GM04503 (cell line): ENCODE measurements at places on chromosomes 6 and 20.

DNA sequence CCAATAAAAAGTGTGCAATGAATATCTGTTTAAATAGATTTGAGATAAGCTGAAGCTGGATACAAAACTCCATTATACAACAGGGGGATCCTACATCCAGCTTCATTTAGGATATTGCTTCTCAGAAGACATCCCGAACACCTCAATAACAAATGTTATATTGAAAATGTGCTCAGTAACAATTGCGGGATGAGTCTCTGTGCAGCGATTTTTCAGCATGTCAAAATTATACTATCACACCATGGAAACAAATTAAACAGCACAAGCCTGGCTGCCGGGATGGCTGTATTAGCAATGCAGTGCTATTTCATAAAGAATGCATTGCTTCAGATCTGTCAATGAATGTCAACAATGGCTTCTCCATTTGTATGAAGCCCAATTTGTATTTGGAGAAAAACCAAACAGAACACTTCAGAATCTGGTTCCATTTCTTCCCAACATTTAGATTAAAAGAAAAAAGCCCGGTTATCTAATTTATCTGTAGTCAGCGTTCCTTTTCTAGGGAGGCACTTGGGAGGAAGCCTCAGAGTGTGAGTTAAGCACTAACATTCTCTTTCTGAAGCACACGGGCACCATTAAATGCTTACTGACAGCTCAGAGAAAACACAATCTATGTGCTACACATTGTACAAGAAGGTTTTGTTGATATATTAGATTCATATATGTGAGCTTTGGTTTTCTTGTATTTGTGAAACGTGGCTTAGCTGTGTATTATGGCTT, 310.9 kb upstream of the AGPAT4 start:
- DNase-seq: no peak

- no peak for DNase-seq
These were observed 1160.2 kb downstream of the EPHA7 start for GRCh38 chr6:92259171-92259570.

- no peak for DNase-seq
These were observed 50.0 kb downstream of the SNAP25 start for GRCh38 chr20:10268636-10269035.

- no peak for DNase-seq
These were observed 218.1 kb upstream of the MCHR2 start for GRCh38 chr6:100212131-100212530.

- DNase-seq: no peak
These were observed 92.1 kb downstream of the CRYBG1 start for GRCh38 chr6:106452628-106453027.

DNA sequence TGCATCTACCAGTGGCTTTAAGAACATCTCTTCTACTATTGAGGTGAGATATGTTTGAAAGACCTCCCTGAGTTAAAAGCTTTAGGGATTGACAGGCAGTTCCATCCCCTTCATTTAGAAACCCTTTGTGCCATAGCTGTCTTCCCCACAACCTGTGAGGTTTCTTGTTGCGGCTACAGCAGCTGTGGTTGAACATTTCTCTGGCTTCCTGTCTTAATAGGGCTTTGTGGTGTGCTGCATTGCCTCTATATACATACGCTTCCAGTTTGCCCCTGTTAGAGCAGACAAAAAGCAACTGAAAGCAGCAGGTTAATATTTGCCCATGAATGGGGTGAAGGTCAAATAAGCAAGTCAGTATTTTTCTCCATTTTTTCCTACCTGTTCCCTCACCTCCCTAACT, 210.2 kb downstream of the TMEM200A start:
- no peak for DNase-seq

DNA sequence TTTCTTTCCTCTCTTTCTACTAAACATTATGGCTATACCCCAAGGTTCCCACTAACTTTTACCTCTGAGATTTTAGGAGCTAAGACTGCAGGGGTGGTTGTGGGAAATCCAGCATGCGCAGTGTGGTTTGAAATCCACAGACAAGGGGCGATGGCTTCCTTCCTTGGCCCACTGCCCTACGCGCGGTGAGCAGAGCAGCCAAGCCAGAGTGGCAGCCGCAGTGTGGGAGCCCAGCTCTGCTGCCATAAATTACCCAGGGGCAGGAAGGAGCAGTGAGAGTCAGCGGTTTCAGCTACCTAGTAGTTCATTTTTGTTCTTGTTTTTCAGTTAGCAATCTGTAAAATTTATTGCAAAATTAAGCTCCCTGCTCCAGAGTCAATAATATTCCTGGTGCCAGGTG, 101.4 kb downstream of the BMP2 start:
- DNase-seq: no peak

DNA sequence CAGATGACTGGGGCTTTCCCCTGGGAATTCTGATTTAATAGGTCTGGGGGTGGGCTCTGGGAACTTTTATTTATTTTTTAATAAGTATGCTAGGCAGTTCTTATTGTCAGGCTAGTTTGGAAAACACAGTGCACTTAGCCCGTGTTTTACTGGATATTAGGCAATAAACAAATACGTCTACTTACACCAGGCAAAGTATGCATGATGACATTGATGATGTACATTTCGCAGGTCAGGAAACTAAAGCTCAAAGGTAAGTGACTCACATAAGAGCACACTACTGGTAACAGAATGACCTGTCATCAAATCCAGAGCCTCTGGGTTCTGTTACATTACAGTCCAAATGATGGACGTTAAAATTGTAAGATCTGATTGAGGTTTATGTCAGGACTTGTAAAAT, 144.4 kb upstream of the EXOC2 start:
- DNase-seq: no peak

DNA sequence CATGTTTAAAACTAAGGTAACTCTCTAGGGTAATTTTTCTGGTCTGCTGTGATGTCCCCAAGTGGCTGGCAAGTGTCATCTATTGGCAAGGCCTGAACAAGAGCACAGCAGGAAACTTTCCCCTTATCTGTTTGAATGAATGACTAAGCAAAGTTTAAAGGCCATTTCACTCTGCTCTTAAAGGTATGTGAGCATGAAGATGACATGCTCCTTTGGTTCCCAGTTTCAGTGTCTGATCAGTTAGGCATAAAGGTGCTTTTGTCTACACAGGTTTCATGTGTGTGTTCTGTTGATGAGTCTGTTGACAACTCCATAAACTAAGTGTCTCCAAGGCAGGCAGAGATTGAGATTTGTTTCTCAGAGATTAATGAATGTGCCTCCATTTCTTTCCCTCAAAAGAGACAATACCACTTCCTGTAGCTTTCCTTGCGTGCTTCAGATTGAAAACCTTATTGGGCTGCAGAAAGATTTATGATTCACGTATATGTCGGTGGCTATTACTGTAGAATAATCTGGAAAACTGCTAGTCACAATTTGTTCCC, 83.9 kb downstream of the MAP3K7 start:
- DNase-seq: no peak

DNA sequence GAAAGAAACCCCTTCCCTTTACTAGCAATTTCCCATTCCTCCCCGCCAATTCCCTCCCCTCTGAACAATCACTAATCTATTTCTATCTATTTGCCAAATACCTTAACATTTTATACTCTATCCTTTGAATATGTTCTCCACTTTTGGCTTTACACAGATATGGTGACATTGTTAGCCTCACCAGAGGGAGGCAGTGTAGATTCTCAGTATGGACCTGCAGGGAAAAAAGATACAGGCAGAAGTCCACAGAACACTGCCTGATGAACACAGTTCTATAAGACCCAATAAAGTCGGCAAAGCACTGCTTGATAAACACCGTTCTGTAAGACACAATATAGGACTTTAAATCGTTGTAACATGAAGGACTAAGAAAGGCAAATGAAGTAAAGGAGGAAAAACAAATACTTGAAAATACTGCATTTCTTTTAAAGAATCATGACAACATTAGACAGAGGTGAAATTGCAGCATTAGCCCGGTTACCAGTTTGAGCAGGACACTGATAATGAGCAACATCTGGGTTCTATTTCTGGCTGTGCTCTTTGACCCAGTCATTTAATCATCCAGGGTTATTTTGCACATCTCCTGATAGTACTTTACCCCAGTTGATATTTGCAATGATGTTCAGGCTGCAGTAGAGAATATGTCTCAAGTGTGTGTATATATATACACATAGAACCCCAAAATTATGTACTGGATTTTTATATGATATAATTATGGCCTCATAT, 296.8 kb downstream of the UTRN start:
- DNase-seq: no peak

DNA sequence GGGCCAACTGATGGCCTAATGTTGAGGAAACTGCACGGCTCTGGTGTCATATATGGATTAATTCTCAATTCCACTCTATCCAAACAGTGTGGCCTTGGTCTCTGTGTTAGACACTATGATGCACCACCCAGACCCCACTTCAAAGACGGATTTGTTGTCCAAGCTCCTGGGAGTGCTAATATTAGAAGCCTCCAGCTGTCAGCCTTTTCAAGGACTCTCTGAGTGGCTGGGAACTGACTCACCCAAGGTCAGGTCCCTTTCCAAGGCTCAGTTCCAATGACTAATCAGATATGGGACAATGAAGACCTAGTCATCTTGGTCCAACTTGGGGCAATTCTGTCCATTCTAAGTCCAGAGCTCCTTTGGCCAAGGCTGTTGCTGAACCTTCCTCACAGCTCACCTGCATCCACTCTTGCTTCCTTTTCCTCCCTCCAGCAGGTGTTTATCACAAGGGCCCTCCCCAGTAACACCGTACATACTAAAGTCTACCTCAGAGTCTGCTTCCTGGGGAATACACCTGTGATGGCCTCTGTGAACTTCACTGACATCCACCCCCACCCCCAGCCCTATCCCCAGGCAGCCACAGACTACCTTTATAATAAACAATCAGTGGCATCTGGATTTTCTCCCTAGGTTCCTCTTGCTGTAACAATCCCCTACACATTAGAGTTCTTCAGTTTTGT, 7.2 kb upstream of the IL20RA start:
- DNase-seq: no peak

DNA sequence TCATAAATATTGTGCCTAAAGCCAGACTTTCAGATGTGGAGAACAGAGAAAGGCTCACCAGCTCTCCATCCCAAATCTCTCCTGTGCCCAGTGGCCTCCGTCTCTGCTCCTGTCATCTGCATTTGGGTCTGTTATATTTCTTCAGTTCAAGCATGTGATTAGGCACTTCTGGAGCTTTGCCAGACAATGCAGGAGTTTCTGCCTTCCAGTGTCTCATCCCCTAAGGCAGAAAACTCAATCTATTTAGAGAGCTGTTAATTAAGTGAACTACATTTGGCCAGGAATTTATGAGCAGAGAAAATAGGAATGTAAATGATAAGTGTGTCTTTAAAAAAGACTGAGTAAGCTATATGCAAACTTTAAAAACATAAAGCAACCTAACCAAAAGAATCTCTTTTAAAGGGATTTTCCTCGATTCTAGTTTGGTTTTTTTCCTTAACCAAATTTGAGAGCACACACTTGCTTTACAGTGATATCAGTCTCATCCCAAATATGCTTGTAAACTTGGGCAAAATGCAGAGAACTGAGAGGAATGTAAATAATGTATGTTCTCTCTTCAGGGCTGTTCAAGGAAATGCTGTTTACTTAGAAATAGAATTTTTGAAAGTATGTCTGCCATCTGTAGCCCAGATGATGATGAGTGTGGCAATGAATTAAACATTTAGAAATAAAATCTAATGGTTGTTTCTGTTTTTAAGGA, 113.9 kb downstream of the ELOVL4 start:
- no peak for DNase-seq

DNA sequence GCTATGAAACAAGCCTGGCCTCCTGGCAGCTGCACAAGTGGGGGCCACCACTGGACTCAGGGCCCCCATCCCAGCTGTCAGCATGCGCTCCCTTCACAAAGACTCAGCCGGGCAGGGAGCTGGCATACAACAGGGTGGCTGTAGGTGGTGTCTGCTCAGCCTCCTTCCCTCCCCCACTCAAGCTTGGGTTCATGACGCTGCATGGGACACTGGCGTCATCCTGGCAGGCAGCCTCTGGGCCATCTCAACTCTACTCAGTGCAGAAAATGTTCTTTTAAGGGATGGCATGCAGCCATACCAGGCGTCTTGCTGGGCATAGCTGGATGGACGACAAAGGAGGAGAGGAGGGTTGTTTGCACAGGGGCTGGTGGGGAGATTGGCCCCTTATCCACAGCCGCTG, 30.5 kb downstream of the SAYSD1 start:
- DNase-seq: no peak

- DNase-seq: no peak
These were observed 687.2 kb upstream of the AGPAT4 start for GRCh38 chr6:161961046-161961445.

GRCh38 chr6:29958046-29958445, 15.7 kb downstream of the HLA-A start:
- DNase-seq: no peak

DNA sequence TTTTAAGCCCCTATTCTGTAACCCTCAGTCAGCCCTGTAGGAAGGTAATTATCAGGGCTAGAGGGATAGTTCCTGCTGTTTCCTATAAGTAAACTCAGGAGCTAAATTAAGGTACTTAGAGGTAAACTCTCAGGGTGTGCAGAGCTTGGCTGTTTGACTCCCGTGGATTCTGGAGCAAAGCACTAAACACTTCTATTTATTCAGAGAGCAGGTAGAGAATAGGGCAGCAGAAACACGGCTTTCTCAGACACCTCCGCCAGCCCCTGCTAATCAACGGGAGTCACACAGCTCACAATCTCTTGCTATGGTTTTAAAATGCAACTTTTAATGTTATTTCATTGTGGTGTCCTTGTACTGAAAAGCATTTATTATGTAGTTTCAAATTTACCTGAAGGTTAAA, 21.8 kb downstream of the PRKN start:
- DNase-seq: no peak

GRCh38 chr20:64038224-64038564, 2.2 kb downstream of the C20orf204 start:
- no peak for DNase-seq

DNA sequence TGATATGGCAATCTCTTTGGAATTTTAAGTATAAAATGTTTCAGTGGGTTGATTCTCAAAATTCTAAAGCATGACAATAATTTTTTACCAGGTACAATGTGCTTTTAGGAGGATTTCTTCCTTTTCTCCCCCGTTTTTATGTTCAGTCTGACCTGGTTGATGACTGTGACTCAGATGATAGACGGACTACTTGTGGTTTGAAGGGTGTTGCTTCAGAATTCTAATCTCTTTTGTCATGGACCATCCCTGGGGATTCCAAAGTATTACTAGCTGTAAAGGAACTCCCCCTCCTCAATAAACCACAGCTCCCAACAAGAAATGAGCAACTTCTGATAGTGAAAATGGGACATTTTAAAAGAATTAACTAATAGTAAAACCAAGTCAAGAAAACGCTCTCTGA, 34.9 kb upstream of the TNFAIP3 start:
- peak; percentile 57 for DNase-seq

- DNase-seq: no peak
These were observed 152.1 kb downstream of the TFAP2C start for GRCh38 chr20:56781108-56781739.

DNA sequence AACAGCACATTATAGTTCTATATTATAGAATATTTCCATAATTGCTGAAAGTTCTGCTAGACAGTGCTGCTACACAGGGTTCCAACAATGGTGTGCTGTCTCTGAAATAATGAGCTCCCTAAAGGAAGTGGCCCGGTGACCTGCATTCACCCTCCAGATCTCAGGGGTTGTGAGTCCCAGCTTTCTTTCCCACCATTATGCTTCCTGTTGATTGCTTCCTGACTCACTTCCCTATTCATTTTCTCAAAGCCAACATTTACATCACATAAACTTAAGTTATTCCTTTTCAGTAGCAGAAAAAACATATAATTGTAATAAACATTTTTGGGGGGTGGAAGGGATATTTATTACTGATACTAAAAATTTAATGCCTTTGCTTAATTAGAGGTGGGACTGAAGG, 12.9 kb upstream of the CCN6 start:
- no peak for DNase-seq

GRCh38 chr6:156816505-156816904, 39.3 kb downstream of the ARID1B start:
- DNase-seq: no peak
